Stimulated activated CD8-positive, alpha-beta memory T cell treated with anti-CD3 and anti-CD28 coated beads, Interleukin-2, amount 100 ng/mL, for 48 hours (primary cell): ENCODE measurements at places on chromosomes 1 and 21.

GRCh38 chr1:19643121-19643520 is 990 bp upstream of the NBL1 start:
- DNase-seq: no peak

- no peak for DNase-seq
Measured at GRCh38 chr1:63861052-63861691, 87.4 kb downstream of the ROR1 start.

GRCh38 chr1:81867235-81867634 is 66.5 kb downstream of the ADGRL2 start:
- no peak for DNase-seq

GRCh38 chr1:77824079-77824478 is 44.6 kb downstream of the MIGA1 start:
- no peak for DNase-seq

DNA sequence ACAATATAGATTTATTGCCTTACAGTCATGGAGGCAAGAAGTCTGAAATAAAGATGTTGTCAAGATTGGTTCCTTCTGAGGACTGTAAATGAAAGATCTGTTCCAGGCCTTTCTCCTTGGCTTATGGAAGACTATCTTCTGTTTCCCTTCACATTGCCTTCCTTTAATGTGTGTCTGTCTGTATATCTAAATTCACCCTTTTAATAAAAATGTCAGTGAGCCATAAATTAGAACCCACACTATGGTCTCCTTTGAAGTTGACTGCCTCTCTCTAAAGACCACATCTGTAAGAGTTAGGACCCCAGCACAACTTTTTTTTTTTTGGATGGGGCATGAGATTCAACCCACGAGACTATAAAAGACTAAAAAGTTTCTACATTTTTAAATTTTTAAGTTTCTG is 305.8 kb downstream of the KCNT2 start:
- no peak for DNase-seq

- DNase-seq: no peak
Measured at GRCh38 chr1:209405183-209405814, 178.2 kb upstream of the CAMK1G start.

DNA sequence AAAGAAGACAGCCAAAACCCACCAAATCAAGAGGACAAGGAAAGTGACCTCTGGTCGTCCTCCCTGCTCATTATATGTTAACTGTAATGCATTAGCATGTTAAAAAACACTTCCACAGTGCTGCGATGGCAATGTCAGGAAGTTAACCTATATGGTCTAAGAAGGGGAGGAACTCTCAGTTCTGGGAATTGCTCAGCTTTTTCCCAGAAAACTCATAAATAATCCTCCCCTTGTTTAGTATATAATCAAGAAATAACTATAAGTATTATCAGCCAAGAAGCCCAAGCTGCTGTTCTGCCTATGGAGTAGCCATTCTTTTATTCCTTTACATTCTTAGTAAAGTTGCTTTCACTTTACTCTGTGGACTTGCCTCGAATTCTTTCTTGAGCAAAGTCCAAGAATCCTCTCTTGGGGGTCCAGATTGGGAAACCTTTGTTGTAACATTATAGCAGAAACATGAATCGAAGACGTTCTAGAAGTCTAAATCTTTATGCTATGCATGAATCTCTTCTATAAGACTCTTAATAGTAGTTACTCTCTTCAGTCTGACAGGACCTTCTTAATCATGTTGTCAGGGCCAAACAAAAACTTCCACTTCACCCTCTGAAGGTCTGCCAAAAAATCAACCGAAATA is 110.0 kb upstream of the VANGL1 start:
- DNase-seq: no peak

GRCh38 chr1:30474818-30475200 is 248.6 kb downstream of the MATN1 start:
- no peak for DNase-seq

DNA sequence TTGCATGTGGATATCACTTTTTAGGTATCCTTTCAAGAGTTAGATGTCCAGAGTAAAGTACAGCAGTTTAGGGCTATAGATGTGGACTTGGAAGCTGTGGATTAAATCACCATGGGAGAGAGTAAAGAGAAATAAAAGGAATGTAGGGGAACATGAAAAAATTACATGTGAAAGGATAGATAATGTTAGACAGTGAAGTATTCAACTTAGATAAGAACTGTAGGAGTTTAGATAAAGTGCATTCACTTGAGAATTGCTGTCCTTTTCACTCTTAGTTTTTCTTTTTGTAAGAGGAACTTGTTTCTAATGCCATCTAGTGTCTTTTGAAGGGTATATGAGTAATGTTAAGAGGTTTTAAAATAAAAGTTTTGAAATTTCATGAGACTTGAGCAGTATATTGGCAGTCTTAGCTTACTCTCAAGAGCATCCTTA is 40.1 kb downstream of the MAST2 start:
- DNase-seq: no peak

- no peak for DNase-seq
Measured at GRCh38 chr1:18062185-18062584, 45.4 kb upstream of the IGSF21 start.

GRCh38 chr1:101004670-101005069 is 20.9 kb downstream of the DPH5 start:
- no peak for DNase-seq

DNA sequence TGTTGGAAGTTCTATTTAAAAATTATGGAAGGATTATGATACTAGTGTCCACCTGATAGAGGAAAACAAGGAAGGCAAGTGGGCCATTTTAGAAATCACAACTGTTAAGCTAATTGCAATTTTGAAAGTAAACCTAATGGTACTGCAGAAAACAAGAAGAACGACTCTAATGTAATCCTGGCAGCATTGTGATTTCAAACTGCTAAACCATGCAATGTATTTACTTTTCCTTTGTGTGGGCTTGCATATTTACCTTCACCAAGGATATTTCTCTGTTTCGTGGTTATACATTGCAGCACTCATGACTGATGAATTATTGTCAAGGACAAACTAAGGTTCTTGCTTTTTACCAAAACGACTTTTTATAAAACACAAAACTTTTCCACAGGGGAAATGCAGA is 88.1 kb downstream of the TM2D1 start:
- DNase-seq: no peak

- DNase-seq: no peak
Measured at GRCh38 chr1:20785907-20786252, 1.2 kb downstream of the HP1BP3 start.

DNA sequence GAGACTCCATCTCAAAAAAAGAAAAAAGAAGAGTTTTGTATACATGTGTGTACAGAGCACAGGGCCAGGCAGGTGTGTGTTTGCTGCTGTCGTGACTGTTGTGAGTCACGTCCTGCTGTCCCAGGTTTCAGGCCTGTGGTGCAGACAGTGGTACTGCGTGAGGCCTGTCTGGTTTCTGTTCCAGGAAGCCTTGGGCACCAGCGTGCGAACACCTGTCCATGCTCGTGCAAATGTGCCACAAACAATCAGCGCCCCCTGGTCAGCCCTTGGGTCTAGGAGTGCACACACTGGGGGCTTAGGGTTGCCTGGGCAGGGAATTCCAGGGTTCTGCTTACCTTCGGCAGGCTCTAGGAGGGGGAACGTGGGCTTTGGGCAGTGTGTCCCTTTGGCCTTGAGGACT is 16.9 kb downstream of the GPR157 start:
- no peak for DNase-seq

- no peak for DNase-seq
Measured at GRCh38 chr1:241460098-241460873, 59.3 kb downstream of the FH start.

- no peak for DNase-seq
Measured at GRCh38 chr1:181181792-181182585, 93.5 kb downstream of the IER5 start.

- DNase-seq: no peak
Measured at GRCh38 chr21:23809573-23809972, 1797.7 kb downstream of the MRPL39 start.

GRCh38 chr1:178518894-178519293 is 6.0 kb downstream of the TEX35 start:
- no peak for DNase-seq

GRCh38 chr1:184242507-184242943 is 144.3 kb upstream of the C1orf21 start:
- no peak for DNase-seq

DNA sequence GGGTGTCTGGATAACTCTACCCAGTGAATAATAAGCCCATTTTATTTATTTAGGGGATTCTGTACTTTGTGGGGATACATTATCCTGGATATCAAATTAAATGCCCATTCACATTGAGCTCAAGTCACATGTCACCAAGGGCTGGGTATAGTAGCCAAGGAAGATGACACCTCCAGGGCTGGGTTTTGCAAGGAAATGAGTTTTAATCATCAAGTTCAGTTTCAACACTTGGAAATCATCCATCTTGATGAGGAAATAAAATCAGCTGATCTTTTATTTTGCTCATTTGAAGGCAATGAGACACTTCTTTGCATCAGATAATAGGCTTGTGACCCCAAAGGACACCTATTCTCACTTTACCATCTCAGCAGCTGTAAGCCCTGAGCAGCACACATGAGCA is 80.0 kb upstream of the TNR start:
- no peak for DNase-seq

DNA sequence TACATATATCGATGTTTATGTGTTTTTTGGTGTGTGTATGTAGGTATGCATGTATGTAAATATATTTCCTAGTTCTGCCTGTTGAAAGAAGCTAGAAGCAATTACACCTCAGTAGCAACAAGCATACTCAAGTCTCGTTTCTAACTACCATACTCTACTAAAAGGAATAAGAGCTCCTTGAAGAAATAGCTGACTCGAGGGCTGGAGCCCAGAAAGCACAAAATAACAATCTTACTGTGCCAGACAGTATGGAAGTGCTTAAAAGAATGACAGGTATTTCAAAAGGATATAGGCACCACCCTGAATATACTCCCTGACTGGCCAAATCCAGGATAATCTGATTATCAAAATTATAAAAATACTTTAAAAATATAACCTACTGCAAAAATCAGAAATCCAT is 23.2 kb downstream of the FUBP1 start:
- no peak for DNase-seq

DNA sequence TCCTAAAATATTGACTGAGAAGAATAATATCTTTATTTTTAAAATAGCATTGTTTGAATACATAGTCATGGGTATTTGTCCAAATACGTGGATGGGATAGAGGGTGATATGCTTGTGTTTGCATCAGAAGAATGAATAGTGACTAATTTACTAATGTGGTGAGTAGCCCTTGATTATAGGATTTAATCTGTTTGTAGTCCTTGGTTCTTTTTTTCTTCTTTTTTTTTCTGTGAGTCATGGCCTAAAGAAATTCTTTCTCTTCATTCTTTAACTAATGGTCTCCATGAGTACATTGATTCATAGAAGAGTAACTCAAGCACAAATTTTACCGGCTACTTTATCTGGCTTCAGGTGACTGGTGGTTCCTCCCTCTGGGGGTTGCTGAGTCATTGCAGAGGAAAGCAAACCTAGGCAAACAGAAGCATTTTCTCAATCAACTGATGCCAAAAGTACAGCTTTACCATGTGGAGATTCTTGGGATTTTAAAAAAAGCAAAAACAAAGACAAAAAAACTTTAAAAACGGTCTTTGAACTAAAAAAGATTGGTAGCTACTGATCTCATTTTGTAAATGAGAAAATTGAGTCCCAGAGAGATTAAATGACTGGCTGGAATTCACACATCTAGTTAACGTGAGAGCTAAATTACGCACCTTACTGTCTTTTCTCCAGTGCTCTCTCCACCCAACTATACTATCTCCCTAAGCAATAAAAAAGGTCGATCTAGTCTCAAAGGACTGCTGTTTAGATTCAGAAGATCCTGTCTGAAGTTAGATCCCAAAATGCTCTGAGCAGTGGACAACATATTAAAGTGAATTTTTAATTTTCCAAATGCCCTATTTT is 40.5 kb downstream of the AK5 start:
- no peak for DNase-seq

- no peak for DNase-seq
Measured at GRCh38 chr1:25555753-25556092, 12.3 kb downstream of the LDLRAP1 start.

DNA sequence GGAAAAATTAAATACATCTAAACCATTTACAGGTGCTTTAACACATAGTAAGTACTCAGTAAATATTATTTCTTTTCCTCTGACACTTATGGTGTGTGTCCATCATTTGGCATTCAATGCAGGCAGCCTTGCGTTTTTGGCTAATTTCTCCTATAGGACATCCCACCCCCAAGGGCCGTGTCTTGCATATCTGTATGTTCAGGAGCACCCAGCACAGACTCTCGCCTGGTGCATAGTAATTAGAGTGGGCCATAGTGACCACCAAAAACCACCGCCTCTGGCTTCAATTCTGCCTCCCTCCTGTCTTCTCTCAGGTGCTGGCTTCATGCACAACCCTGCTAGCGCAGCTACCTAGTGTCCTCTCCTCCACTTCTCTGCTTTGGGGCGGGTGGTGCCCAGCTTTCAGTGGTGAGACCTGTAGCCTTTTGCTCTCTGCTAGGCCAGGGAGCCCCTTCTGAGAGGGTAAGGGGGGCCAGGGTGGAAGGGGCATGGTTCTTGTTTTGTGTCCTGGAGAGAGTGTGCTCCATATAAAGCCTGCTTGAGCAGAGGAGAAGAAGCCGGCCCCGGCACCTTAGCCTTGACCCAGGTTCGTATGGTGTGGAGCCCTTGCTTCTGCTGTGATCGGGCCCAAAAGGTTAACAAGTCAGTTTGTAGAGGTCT is 33.4 kb downstream of the BATF3 start:
- DNase-seq: no peak

- no peak for DNase-seq
Measured at GRCh38 chr21:15472108-15473040, 257.4 kb upstream of the USP25 start.

- DNase-seq: no peak
Measured at GRCh38 chr1:36162680-36163239, 6.8 kb downstream of the MAP7D1 start.

- DNase-seq: no peak
Measured at GRCh38 chr1:205812271-205812877, 624 bp downstream of the SLC41A1 start.

DNA sequence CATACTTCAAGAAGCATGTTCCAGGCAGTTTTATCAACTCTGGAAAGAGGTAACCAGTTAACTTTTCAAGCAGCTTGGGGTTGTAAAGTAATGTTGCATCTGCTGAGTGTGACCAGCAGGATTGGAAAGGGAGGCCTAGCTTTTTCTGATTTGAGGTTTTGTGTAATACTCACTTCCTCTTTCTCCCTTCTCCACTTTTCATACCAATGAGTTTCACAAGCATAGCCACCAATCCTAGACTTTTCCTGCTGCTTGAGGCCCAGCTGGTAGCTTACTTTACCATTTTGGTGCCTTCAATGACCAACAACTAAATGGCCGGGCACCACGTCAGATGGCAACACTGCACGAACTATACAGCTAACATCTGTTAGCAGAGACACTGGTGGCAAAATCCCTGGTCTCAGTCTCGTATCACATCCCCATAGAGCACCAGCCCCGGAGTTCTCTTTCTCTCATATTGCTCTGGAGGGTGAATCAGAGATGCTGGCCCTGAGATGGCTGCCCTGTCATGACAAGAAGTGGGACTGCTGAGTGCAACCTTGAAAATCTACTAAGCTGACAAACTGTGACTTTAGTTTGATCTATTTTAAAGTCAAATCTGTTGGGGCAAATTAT is 14.8 kb upstream of the GPR88 start:
- no peak for DNase-seq

GRCh38 chr1:212062832-212063438 is 27.4 kb downstream of the DTL start:
- DNase-seq: no peak

GRCh38 chr1:230271300-230272035 is 154.7 kb downstream of the PGBD5 start:
- no peak for DNase-seq

GRCh38 chr1:57637155-57637554 is 213.3 kb upstream of the DAB1 start:
- no peak for DNase-seq
